Femur (tissue), 1 donor: ENCODE measurements at places on chromosomes 6 and 20.

DNA sequence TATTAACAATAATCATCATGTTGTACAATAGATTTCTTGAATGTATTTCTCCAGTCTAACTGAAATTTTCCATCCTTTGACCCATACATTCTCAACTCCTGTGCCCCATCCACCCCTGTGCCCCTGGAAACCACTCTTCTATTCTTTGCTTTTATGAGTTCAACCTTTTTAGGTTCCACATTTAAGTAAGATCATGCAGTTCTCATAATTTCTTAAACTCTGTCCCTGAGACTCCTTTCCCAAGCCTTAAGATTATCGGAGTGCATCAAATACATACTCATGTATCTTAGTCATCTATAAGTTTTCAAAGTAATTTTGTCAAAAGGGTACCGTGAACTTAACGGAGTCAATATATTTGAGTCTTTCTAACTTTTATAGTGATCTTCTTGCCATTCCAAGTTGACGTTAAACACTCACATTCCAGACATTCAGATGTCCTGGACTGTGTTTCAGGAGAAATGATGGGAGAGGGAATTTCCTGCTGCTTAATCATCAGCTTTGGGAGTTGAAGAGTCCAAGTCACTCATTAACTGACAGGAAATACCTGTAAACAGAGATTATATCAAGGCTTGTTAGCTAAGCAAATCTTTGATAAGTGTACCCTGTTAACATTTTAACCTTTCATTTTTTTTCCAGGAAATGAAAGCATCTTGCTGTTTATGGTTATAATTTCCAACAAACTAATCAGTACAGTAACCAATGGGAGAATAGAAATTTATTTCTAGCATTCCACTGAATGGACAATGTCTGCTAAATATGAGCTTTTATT is 73.3 kb downstream of the ADGRG6 start:
- no peak for DNase-seq

DNA sequence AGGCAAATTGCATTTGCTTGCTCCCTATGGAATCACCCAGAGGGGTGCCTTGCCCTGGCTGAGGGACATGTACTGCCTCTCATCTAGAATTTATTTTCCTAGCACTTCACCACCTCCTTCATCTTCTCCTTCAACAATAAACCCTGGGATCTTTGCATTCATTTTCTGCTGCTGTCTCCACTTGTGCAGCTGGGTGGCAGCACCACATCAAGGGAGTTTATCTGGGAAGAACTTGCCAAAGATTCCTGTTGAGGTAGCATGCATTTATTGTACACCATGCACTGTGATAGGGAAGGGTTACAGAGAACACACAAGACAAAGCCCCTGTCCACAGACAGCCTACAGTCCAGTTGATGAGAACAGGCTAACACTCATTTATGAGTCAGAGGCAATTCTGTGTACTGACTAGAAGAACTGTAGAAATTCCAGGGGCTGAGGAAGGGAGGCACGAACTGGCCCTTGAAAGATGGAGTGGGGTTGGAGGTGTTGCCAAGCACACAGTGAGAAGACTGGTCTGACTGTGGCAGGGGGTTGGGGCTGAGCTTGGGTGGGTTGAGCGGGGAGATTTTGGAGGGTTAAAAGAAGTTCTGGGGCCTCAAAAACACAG is 17.5 kb downstream of the C20orf173 start:
- DNase-seq: no peak

DNA sequence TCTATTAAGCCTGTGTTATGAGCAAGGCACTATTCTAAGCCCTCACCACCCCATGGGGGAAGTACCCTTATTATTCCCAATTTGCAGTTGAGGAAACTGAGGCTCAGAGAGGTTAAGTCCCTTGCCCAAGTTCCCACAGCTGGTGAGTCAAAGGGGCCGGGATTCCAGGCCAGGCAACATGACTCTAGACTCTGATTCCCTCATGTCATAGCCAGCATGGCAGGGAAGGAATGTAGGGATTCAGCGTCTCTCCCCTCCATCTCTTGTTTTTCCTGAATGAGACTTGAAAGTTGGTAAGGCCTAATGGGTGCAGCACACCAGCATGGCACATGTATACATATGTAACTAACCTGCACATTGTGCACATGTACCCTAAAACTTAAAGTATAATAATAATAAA is 6.7 kb downstream of the C6orf132 start:
- no peak for DNase-seq

DNA sequence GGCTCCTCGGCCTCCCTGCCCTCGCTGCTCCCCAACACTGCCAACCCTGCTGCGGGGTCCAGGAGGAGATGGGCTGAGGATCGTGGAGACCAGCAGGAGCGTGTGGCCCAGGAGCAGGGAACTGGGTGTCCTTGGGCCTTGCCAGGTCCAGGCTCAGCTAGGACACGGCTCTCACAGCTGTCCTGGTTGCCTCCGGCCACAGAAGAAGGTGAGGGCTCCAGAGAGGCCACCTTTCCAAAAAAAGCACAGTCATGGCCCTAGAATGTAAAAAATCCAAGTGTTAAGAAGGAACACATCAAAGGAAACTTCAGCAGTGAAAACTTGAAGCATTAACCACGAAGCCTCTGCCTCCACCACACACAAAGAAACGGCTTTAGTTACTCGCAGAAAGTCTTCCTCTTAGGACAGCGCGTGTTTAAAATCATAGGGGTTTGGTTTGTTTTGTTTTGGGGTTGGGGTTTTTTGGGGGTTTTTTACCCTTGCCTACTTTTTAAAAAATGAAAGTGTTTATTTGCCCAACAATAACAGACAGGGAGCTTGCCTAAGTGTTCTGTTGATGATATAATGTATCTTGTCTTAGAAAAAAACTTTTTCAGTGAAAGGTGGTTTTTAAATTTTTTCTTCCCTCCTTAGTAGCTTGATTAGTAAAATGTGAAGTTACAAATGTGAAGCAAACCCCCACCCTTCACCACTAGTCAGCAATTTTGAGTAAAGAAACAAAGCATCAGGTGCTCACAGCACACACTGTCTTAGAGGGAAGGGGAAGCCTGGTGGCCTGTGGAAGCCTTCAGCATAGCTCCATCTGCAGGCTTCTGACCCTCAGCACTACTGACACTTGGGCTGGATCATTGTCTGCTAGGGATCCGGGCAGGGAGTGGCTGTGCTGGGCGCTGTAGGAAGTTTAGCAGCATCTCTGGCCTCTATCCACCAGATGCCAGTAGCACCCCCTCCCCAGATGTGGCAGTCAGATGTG is 60.0 kb downstream of the PTPN1 start:
- DNase-seq: no peak

DNA sequence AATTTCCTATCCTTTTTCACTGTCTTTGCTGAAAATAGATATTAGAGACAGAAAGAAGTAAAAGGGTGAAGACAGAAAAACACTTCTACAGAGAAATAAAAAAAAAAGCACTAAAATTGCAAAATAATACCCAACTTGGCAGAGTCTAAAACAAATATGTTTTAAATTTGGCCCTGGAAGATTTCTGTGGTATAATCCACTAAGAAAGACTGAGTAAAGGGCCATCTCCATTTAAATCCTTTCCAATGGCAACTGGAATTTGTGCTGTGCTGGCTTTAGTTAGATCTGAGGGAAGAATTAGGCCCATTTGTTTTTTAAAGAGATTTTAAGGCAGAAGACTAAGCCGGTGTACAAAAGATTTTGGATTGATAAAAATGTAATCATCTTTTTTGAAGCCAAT is 321.2 kb downstream of the GJA1 start:
- no peak for DNase-seq

DNA sequence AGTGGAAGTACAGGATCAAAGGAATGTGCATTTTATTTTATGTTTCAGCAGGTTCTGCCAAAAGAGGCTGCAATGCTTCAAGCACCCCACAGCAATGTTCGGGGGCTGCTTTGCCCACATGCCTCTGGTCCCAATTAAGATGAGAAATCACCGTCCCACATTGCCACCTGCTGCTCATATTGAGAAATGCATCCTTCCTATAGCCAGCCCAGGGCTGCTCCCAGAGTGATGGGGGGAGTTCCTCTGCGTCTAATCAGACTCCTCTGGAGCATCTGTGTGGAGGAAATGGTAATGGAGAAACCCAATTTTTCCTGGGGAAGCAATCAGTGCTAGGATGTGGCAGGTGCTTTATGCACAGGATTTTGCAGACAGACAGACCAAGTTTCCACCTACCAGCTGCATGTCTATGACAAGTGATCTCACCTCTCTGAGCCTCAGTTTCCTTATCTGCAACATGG is 33.7 kb downstream of the PTGIS start:
- DNase-seq: peak; percentile 65

DNA sequence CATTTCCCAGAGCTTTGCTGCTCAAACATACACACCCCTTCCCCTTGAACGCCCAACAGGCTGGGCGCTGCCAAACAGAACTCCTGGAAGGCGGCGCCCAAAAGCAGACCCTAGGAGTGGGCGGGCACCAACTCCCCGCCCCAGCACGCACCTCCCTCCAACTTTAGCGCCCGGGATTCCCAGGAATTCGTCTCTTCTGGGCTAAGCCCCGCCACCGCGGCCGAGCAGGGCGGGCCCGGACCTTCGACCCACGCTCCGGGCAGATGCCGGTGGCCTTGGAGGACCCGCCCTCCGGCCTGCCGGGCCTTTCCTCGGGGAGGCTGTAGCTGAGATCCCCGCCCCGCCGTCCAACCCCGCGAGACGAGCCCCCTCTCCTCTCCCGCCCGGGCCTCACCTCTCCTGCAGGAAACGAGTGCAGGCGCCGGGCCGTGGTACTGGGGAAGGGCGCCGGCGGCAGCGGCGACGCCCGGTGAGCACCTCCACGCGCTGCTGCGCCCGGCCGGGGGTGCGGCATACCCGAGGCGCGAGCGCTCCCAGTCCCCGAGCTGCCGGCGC is 659 bp downstream of the MCUR1 start:
- peak; percentile 87 for DNase-seq

GRCh38 chr6:163387317-163387716 is 27.2 kb upstream of the QKI start:
- DNase-seq: no peak

GRCh38 chr20:32332614-32333013 is 25.5 kb upstream of the ASXL1 start:
- no peak for DNase-seq

GRCh38 chr6:148027201-148027600 is 315.4 kb upstream of the SASH1 start:
- no peak for DNase-seq

- DNase-seq: no peak
These were observed 288.7 kb downstream of the CD109 start for GRCh38 chr6:73984571-73985210.

DNA sequence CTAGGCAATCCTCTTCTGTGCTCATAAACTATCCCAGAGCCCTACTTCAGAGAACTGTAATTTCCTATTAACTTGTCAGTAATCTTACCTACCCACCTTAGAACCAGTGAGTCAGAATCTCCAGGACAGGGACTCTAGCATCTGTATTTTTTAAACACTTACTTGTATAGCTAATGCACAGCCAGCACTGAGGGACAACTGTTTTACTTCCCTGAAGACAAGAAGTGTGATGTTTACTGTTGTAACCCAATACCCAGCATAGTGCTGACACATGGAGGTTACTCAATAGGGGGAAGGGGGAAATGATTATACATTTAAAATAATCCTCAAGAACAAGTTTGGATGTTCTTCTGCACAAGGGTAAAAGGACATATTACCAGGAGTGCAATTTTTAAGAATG is 130.8 kb downstream of the BTBD9 start:
- no peak for DNase-seq

DNA sequence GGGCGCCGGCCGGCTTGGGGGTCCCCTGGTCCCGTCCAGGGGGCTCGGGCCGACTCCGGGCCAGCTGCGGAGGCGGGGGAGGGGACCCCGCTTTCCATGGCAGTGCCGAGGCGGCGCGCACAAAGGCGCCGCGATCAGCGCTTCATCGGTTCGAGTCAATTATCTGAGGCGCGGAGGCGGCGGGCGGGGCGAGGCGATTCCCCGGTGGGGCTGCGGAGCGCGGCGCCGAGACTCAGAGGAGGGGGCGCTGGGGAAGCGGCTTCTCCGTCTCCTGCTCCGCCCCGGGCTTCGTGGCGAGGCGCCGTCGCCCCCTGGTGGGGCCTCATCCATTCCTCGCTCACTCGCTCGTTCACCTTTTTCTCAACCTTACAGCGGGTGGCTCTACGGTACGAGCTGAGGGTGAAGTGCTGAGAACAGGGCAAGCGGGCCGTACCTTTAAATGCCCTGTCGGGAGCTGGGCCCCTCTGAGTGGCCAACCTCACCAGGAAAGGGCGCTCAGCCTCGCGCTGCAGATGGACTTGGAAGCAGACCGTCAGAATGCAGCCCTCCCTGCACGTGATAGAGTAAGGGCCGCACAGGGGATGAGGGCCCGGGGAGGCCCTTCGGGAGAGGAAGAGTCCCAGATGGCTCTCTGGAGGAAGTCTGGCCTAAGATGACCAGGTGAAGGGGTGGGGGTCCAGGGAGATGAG is 39.9 kb downstream of the SLC52A3 start:
- DNase-seq: peak; percentile 55

- peak; percentile 55 for DNase-seq
These were observed 29.0 kb downstream of the SLC12A5 start for GRCh38 chr20:46057856-46058598.

GRCh38 chr6:137191236-137191635 is 17.8 kb upstream of the IL22RA2 start:
- DNase-seq: no peak

DNA sequence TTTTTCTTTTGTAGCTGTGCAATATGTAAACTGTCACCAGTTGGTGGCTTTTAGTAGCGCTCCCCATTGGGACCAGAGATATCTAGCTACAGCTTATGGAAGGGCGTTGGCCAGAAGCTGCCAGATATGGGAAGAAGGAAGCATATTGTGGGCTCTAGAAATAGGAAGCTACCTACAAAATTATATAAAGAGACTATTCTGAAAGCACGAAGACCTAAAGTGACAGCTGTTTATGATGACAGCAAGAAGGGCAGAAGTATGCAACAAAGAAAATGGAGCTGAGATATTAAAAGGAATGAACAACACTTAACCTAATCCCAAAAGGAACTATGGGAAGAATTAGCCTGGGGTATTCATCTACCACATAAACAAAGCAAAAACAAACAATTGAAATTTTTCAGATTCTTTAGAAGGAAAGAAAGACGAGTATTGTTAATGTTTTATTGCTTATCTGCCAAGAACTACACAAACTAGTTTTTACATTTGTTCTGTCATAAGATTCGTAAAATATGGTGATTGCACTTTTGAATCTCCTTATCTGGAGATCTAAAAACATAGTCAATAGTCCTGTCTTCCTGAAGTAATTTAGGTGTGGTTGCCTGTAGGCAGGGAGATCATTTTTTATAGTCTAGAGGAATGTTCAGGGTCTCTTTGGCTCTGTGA is 81.6 kb downstream of the NCOA7 start:
- DNase-seq: no peak

DNA sequence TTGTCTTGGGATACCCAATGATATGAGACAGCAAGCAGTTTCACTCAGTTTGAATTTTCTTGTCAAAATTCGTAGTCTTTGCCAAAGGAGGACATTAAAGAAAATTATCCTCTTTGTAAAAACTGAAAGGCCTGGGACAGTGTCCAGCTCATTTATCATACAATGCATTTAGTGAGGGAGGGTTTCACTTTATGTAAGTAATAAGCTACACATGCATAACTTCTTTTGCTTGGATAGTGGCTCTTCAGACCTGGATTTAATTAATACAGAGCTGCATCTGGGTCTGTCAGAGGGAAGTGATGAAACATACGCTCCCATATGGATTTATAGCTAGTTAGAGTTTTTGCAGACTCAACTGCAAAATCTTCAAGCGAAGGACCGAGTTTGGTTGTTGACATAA is 175.6 kb downstream of the PHACTR1 start:
- no peak for DNase-seq

- DNase-seq: no peak
These were observed 70.0 kb downstream of the FAM50B start for GRCh38 chr6:3919130-3919628.
